ENCODE measurements at places on chromosomes 13 and 19. TPM values are rescaled to one million over a fixed set of nuclear protein-coding genes. Genes with fewer than 3 reads are reported as not detected.

The CEACAM16 gene
- 0.24 TPM for total RNA-seq

The LEUTX gene
- total RNA-seq = not detected

The ZNF91 gene
- 0.31 TPM for total RNA-seq

The GSK3A gene
- 156 TPM for total RNA-seq

The OSCAR gene
- total RNA-seq = 0.36 TPM

The CCDC70 gene
- not detected for total RNA-seq
